ENCODE measurements at places on chromosomes 5 and 9.

GRCh38 chr5:96809921-96810320, 2.2 kb upstream of the ERAP1 start:
- DNase-seq: no peak

DNA sequence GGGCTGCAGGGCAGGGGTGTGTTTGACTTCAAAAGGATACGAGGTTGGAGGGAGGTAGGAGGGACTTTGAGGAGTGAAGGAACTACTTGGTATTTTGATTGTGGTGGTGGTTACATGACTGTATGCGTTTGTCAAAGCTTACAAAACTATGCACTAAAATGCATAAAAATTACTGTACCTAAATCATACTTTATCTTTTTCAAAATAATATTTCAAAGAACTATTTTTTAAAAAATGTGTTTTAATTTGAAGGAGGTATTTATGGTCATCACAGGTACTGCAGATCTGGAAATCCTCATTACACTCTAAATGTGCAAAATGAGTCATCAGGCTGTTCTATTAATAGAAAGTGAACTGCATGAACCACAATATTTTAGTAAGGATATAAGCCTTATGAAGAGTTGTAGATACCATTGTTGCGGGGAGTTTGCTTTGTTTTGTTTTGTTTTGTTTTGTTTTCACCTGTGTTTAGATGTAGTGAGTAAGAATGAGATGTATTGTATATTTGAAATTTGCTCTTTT, 116.9 kb downstream of the ARRDC3 start:
- peak; percentile 16 for DNase-seq

DNA sequence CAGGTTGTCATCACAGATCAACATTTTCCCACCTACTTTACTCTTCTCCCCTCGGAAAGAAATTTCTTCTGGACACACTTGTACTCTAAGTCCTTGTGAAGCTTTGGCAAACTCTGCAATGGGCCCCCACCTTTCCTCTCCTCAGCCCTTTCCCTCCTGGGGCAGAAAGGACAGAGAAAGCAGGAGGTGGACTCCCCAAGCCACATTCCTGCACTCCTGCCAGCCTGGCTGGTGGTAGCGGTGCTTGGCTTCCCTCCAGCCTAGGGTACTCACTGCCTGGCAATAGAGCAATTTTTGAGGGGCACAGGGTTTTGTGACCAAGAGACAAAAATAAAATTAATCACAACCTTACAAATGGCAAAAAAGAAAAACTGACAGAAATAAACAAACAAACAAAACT, 451.4 kb downstream of the ZSWIM6 start:
- DNase-seq: no peak

DNA sequence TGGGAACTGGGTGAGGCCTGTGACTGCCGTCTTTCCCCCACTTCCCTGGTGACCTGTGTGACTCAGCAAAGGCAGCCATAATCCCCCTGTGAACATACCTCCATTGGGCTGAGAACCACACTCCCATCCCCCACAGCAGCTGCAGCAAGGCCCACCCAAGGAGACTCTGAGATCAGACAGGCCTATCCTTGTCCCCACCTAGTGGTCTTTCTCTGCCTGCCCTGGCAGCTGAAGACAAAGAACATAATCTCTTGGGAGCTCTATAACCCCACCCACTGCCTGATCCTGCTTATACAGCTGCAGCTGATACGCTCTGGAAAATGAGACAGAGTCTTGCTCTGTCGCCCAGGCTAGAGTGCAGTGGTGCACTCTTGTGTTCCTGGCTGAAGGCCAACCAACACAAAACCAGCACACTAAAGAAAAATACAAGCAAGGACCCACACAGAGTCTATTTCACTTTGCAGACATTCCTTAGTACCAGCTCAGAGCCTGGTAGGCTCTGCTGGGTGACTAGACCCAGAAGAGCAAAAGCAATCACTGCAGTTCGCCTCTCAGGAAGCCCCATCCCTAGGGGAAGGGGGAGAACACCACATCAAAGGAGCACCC, 106.7 kb downstream of the MCTP1 start:
- no peak for DNase-seq

Data from AG09309 (cell line).